ENCODE measurements at places on chromosomes 11 and 22.
A peak's percentile ranks its signal among the peaks of the same experiment; 100 is the strongest.

GRCh38 chr11:12824281-12825041 lies 150.2 kb downstream of the TEAD1 start:
- H3K36me3 ChIP-seq: no peaks in the 10 kb centered on the region
- H3K27me3 ChIP-seq: peaks cover 45% of the 10 kb centered on the region
- no peak overlapping the region for H3K27ac ChIP-seq
- no peak overlapping the region for H3K4me3 ChIP-seq

DNA sequence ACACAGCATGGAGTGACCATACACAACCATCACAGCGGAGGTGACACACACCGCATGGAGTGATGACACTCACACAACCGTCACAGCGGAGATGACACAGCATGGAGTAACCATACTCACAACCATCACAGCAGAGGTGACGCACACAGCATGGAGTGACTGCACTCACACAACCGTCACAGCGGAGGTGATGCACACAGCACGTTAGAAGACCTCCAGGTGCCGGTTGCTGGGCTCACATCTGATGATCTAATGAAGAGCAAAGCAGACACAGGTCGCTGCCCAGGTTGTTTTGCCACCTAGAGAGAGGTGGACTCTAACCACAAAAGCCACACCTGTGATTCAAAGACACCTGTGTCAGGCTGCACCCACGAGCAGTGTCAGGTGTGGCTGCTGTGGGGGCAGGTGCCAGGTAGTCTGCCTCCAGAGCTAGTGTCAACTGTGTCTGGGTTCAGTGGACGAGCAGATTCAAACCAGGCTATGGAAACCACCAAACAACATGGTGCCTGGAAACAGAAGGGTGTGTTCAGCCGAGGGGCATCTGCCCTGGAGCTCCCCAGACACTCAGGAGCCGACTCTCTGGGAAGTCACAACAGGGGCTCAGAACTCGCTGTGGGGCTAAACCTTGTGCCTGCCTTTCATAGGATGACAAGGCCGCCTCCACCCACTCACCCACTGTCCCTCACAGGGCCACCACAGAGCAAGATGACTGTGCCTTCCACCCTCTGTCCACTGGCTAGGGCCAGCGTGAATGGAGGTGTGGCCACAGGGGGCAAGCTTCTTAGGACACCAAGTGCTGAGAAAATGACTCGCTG lies 608.2 kb downstream of the TBC1D22A start:
- H3K27me3 ChIP-seq: no peaks in the 10 kb centered on the region
- no peaks in the 10 kb centered on the region for H3K4me1 ChIP-seq
- H3K27ac ChIP-seq: no peak overlapping the region
- no peak overlapping the region for H3K4me3 ChIP-seq

- H3K4me3 ChIP-seq: no peak overlapping the region
- H3K27ac ChIP-seq: no peak overlapping the region
- no peaks in the 10 kb centered on the region for H3K36me3 ChIP-seq
- no peaks in the 10 kb centered on the region for H3K27me3 ChIP-seq
- no peak for DNase-seq
These were observed 41.3 kb downstream of the SCUBE1 start for GRCh38 chr22:43301866-43302265.

DNA sequence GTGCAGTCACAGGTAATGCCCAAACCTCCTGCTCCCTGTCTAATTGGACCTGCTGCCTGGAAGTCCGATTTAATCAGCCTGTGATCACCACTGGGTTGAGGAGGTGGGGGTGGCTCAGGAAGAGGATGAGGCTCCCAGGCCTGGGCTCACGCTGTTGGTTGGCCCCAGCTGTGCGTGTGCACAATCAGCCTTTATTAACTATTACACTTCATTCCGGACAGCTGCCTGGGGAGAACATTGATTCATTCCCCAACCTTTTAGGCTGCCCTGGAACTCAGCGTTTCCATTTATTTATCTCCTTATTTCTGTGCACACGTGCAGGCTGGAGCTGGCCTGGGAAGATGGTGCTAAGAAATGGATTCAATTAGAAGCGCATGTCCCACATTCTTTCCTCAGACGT lies 123.4 kb downstream of the DSCAML1 start:
- H3K27ac ChIP-seq: no peak overlapping the region
- no peaks in the 10 kb centered on the region for H3K36me3 ChIP-seq
- peaks cover 12% of the 10 kb centered on the region for H3K27me3 ChIP-seq
- DNase-seq: no peak

- peak; percentile 53 for DNase-seq
- peaks cover 4% of the 10 kb centered on the region for H3K4me1 ChIP-seq
- H3K36me3 ChIP-seq: no peaks in the 10 kb centered on the region
- no peaks in the 10 kb centered on the region for H3K27me3 ChIP-seq
- H3K27ac ChIP-seq: no peak overlapping the region
These were observed 12.3 kb upstream of the ASRGL1 start for GRCh38 chr11:62324731-62325556.

GRCh38 chr11:57781529-57781943 lies 19.9 kb downstream of the CTNND1 start:
- H3K36me3 ChIP-seq: no peaks in the 10 kb centered on the region
- H3K4me3 ChIP-seq: no peak overlapping the region
- peaks cover 5% of the 10 kb centered on the region for H3K4me1 ChIP-seq
- DNase-seq: no peak
- no peak overlapping the region for H3K27ac ChIP-seq
- H3K27me3 ChIP-seq: no peaks in the 10 kb centered on the region

DNA sequence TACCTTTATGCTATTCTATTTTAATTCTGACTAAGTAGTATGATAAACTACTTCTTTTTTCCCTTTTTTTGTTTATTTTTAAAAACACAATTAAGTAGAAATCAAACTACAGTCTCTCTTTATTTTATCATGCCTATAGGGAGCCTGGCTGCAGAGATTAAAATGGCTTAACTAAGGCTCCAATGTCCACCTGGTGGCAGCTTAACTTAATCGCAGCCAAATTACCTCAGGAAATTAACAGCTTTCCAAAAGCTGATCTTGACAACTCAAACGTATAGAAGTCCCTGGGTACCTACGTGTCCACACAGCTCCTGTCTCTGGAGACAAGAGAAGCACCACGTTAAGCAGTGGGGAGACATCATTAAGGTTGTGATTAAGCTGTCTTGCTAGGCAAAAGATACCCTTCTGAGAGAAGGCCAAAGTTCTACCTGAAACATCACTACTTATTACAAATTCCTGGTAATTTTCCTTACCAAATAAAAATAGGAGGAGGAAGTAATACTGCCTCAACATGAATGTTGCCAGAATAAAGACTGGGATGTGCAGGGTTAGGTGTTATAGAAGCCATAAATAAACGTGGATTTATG lies 63.2 kb upstream of the SNX19 start:
- no peaks in the 10 kb centered on the region for H3K36me3 ChIP-seq
- DNase-seq: no peak
- H3K27me3 ChIP-seq: peaks cover 13% of the 10 kb centered on the region
- H3K4me1 ChIP-seq: no peaks in the 10 kb centered on the region

DNA sequence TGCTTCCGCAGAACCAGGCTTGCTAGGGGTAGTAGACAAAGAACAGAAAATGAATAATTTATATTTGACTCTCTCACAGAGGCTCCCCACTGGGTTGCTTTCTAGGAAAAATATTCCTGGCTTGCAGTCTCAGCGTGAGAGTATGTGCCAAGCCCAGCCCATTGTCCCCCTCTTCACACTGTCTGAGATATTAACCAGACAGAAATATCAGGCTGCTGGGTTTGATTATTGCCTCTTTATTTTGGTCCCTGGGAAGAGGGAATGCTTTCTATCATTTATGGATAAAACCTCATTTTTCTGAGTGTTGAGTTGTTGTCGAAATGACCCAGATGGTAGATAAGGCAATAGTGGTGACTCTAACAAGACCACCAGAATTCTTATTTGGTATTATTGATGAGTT lies 367.9 kb downstream of the METTL15 start:
- no peaks in the 10 kb centered on the region for H3K27me3 ChIP-seq
- H3K4me3 ChIP-seq: no peak overlapping the region
- no peaks in the 10 kb centered on the region for H3K36me3 ChIP-seq
- no peaks in the 10 kb centered on the region for H3K4me1 ChIP-seq

DNA sequence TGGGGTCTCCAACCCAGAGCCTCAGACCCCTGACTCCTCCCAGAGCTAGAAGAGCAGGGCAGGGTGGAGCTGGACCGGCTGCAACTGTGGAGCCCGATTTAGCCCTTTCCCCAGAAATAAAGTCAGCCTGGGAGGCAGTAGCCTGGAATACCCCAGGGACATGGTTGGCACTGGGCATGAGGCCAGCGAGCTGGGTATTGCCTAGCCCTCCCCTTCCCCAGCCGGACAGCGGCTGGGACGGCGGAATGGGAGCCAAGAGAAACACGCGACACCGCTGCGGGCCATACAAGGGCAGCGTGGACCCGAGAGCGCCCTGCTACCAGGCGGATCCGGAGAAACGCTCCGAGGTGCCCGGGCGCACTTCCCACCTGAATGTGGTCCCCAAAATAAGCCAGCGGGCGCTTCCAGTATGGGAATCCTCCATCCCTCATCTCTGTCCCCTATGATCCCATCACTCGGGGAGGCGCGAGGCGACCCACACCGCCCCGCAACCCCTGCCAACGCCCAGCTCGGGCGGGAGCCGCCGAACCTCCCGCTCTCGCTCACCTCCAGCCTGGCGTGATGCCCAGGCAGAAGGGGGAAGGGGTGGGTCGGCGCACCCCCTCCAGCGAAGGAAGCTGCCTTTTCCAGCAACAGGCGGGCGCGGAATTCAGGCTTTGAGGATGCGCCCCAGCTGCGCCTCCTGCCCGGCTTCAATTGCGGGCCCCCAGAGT lies 758 bp downstream of the MCAM start:
- peak overlapping the region; percentile 51 for H3K4me3 ChIP-seq
- no peaks in the 10 kb centered on the region for H3K36me3 ChIP-seq
- no peak for DNase-seq
